Peyer's patch (tissue), 4 donors: ENCODE measurements at places on chromosomes 3 and 15. TPM values are rescaled to one million over a fixed set of nuclear protein-coding genes. Genes with fewer than 3 reads are reported as not detected.

The CTXN2 gene
- not detected for total RNA-seq

The FOXL2NB gene
- not detected for total RNA-seq

The SERINC4 gene
- not detected for total RNA-seq

DNA sequence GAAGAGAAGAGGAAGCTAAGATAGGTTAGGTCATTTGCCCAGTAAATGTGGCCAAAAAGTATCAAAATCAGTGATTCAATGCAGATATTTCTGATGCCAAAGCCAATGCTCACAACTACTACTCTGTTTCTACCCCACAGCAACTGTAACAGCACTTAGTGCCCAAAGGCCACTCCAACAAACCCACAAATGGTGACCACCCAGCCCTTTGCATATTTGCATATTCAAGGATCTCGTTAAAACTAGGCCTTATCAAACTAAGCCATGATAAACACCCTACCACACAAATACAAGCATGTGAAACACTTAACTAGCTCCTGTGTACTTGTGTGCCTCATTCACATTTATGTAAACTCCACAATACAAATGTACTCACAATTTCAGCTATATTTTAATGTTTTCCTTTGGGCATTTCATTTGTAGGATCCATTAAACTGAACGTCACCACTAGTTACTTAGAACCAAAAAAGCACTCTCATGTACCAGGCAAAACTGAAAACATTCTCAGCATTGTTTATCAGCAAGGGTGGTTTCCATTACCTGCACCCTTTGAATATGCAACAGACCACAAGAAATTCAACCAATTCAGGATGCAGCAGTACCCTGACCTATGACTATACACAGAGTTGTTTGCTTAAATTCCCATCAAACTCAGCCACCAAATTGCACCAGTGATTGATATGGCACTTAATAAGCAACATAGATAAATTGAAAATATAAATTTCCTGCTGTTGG, 111.2 kb upstream of the STT3B start:
- no peak overlapping the region for H3K4me3 ChIP-seq
- H3K36me3 ChIP-seq, result no peaks in the 10 kb centered on the region
- H3K27ac ChIP-seq, result no peak overlapping the region
- H3K4me1 ChIP-seq, result no peaks in the 10 kb centered on the region

- no peak overlapping the region for H3K27ac ChIP-seq
- H3K4me1 ChIP-seq, result no peaks in the 10 kb centered on the region
- H3K4me3 ChIP-seq, result no peak overlapping the region
- H3K36me3 ChIP-seq, result no peaks in the 10 kb centered on the region
- no peaks in the 10 kb centered on the region for H3K27me3 ChIP-seq
- DNase-seq, result no peak
These were observed 11.1 kb upstream of the MCF2L2 start for GRCh38 chr3:183439515-183439914.

DNA sequence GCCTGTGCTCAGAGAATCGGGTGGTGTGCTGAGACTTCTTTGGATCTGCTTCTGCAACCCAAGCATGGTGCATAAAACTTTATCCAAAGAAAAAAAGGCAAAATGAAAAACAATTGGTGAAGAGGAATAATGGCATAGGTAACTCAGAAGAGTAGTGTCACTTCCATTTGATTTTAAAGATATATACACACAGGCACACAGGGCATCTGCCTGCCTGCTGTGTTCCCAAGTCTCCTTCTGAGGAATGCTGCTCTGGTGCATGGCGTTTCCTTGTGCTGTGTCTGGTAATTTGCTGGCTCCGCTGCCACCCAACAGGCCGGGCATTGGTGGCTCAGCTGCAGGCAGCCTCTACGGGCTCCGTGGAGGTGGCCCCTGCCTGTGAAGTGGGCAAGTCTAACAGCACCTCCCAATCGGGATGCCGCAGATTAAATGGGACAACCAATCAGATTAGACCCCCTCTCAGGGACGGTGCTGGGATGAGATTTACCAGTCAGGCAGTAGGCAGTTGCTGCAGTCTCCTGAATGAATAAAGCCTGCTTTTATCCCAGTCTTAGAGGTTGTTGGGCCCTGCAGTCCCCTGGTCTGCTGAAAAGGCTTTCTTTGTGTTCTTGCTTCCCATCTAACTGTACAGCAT, 253.7 kb upstream of the RASGRP1 start:
- no peak for DNase-seq
- no peaks in the 10 kb centered on the region for H3K36me3 ChIP-seq
- no peaks in the 10 kb centered on the region for H3K4me1 ChIP-seq
- H3K27ac ChIP-seq, result no peak overlapping the region
- H3K27me3 ChIP-seq, result no peaks in the 10 kb centered on the region

GRCh38 chr3:31013843-31014242, 119.4 kb upstream of the GADL1 start:
- H3K36me3 ChIP-seq, result no peaks in the 10 kb centered on the region
- DNase-seq, result no peak
- no peak overlapping the region for H3K4me3 ChIP-seq
- no peaks in the 10 kb centered on the region for H3K27me3 ChIP-seq
- H3K4me1 ChIP-seq, result no peaks in the 10 kb centered on the region
- no peak overlapping the region for H3K27ac ChIP-seq
